ENCODE measurements at places on chromosomes 1 and 21. TPM values are rescaled to one million over a fixed set of nuclear protein-coding genes. Genes with fewer than 3 reads are reported as not detected.

The RGS1 gene
- not detected for total RNA-seq

The MYBPH gene
- not detected for total RNA-seq

The PIGP gene
- total RNA-seq: 4.1 TPM

The IFNLR1 gene
- not detected for total RNA-seq

The OR2L3 gene
- not detected for total RNA-seq

The OR2L13 gene
- total RNA-seq: not detected

The FNBP1L gene
- total RNA-seq: 24.4 TPM

The TSEN15 gene
- 80.3 TPM for total RNA-seq

The LCA5L gene
- total RNA-seq: 0.28 TPM

The E2F2 gene
- total RNA-seq: 0.36 TPM

The DTL gene
- 19.9 TPM for total RNA-seq

The TTLL10 gene
- total RNA-seq: not detected

The MTOR gene
- total RNA-seq: 33.6 TPM

The PAQR6 gene
- not detected for total RNA-seq

The CR1L gene
- total RNA-seq: not detected

The PIP5K1A gene
- 52.5 TPM for total RNA-seq

The OLIG2 gene
- not detected for total RNA-seq

The KCNJ9 gene
- total RNA-seq: not detected

The GSTM1 gene
- total RNA-seq: not detected

The GPR52 gene
- total RNA-seq: 0.90 TPM

The LSM10 gene
- total RNA-seq: 11.7 TPM

The C1orf21 gene
- total RNA-seq: 15.8 TPM

The HRNR gene
- not detected for total RNA-seq
